DND-41 (cell line): ENCODE measurements at places on chromosomes 3 and 15.

GRCh38 chr3:137163241-137163871 lies 205.6 kb downstream of the IL20RB start:
- no peak for DNase-seq

GRCh38 chr3:187713504-187713903 lies 11.1 kb upstream of the RTP2 start:
- DNase-seq, result peak; percentile 33

DNA sequence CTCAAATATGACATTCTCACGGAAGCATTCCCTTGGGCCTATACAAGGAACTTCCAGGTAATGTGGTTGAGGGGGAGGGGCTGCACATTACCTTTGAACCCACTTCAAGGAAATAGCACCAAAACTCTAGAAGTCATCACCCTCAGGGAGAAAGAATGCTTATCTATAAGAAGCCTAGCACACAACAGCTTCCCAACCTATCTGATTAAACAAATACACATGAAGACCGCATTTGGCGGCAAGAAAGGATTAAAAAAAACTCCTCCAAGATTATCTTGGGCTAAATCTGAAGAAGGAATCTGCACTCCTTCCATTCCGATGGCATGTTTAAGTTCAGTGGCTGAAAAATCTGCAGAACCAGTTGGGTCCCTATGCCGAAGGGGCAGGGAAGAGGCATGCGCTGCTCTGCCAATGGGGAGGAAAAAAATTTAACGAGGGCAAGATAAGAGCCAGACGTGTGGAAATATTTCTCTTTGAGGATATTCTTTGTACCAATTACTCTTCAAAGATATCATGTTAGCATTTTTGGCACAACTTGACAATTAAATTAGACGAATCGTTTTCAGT lies 82.0 kb upstream of the WNT5A start:
- DNase-seq, result no peak

- DNase-seq, result no peak
Observed at GRCh38 chr3:88807491-88808105, 299.8 kb upstream of the EPHA3 start.

DNA sequence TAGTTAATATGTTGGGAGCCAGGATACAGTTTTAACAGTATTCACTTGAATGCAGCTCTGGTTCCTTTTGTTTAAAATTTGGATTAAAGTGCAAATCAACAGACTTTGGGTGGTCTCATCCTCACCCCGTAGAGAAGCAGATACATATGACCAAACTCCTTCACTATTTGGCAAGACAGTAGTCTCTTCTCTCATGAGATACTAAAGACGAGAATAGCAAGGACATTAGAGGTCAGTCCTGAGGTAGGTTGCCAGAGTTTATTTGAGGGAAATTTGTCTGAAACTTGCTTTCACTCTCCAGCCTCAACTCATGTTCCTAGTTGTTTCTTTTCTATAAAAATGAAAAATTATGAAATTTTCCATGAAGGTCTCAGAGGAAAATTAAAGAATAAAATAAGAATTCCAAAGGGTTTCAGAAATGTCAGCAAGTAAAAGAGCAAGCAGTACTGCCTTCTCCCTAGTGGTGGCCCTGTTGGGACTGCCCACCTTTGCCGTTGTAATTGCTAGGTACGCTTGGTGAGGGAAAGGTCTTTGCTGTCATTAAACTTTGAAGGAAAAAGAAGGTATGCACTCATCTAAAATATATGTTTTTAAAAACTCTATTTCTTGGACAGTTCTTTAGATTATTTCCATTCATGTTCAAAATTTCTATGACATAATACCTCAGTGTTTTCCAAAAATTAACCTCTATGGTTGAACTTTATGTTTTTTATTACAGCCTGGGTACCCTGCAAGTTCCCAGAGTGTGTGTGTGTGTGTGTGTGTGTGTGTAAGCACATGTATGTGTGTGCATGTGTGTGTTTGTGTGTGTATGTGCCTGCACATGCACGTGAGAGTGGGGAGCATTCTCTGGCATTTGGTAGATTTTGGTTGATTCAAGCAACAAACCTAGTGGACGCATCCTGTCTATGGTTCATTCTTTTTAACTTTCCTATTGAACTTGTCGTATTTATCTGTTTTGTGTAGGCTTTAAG lies 111.4 kb downstream of the CMSS1 start:
- no peak for DNase-seq

DNA sequence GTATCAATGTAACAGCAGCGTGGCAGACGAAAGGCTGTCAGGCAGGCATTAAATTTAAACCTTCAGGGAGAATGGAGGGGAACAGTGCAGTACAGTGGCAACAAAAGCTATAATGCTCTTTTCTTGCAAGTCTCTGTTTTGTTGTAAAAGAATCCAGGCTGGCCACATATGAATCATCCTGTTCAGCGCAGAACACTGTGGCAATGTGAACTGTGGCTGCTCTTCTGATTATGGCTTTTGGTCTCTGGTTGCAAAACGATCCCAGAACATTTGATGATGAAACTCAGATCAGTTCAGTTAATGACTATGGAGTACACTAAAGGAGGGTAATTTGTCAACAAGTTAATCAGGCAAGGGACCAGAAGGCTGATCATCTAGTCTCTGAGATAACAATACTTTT lies 219.7 kb upstream of the SGO1 start:
- no peak for DNase-seq

DNA sequence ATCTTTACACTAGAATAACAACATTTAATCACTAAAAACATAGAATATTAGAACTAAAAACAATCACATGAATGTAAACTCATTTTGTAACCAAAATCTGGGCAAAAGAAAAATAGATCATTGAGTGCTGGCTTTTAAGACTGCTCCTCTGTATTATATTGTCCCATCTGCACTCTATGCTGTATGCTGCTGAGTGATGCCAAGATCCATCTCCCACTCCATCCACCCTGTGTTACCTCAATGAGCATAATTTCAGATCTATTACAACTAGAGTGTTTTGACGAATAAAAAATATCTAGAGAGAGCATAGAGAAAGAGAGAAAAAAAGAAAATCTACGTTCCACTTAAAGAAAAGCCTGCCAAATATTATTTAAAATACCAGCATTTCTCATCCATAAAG lies 1060.4 kb downstream of the ZPLD1 start:
- no peak for DNase-seq

GRCh38 chr15:51227940-51228732 lies 110.3 kb downstream of the CYP19A1 start:
- peak; percentile 26 for DNase-seq

- DNase-seq, result peak; percentile 0
Observed at GRCh38 chr3:48404440-48405342, 25.2 kb downstream of the PLXNB1 start.

- DNase-seq, result no peak
Observed at GRCh38 chr3:65153850-65154512, 466.2 kb upstream of the ADAMTS9 start.

DNA sequence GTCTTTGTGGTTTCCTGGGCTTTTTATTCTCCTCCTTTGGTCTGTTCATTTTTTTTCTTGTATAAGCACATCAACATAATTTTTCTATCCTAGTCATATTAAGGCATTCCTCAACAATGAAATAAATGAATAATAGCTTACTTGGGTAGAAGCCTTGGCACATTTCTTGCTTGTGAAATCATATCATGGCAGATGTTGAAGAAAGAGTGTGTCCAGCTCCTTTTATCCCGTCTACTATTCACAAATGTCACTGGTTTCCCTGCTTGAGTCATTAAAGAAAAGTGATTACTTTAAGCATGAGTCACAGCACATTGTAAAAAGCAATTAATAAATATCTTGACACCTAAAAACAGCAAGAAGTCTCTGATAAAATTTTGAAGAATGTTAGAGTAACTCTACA lies 42.1 kb downstream of the MINAR1 start:
- DNase-seq, result no peak

GRCh38 chr15:51156957-51157356 lies 62.3 kb upstream of the TNFAIP8L3 start:
- no peak for DNase-seq

DNA sequence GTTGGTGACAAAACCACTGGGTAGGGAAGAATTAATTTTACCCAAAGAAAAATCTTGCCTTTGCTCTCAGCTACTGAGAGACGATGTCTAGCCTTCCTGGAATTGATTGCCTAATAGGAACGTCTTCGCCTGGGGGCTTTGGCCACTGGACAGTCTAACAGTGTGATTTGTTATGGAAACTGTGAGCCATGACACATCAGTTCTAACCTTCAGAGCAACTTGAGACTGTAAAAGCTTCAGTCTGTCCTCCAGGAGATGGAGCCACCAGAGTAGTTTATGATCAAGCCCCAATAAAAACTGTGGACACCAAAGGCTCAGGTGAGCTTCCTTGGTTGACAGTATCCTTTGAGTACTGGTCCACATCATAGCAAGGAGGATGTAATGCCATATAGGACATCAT lies 235.8 kb upstream of the TMCO5A start:
- no peak for DNase-seq

- DNase-seq, result no peak
Observed at GRCh38 chr3:171231361-171231760, 204.8 kb upstream of the SLC2A2 start.

DNA sequence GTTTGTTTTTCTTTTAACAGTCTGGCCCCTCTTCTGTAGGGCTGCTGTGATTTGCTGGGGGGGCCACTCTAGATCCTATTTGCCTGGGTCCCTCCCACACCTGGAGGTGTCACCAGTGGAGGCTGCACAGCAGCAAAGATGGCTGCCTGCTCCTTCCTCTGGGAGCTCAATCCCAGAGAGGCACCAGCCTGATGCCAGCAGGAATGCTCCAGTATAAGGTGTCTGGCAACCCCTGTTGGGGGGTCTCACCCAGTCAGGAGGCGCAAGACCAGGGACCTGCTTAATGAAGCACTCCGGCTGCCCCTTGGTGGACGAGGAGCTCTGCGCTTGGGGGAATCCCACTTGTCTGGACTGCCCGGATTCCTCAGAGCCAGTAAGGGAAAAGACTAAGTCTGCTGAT lies 118.3 kb downstream of the GAP43 start:
- DNase-seq, result no peak

GRCh38 chr3:126398423-126399350 lies 4.0 kb downstream of the CFAP100 start:
- no peak for DNase-seq

- DNase-seq, result no peak
Observed at GRCh38 chr15:29003191-29003839, 117.5 kb downstream of the APBA2 start.

DNA sequence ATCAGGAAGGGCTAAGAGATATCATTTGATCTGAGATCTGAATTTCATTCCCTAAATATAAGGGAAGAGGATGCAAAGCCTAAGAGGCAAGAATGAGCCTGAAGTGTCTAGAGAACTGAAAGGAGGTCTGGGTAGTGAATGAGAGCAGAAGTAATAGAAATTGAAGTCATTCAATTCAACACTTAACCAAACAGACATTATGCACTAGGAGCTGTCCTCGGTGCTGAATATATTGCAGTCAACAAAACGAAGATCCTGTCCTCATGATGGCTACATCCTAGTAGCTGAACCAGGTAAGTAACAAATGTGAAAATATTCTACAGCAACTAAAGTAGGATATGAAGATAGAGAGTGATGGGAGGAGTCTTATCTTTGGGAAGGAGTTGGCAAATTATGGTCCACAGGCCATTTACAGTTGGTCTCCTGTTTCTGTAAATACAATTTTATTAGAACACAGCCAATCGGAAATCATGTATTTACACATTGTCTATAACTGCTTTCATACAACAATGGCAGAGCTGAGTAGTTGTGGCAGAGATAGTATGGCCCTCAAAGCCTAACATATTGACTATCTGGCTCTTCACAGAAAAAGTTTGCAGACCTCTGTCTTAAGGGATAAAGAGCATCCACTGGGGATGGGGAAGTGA lies 192.9 kb upstream of the CADPS start:
- peak; percentile 55 for DNase-seq

- no peak for DNase-seq
Observed at GRCh38 chr3:10320320-10320677, 613 bp downstream of the SEC13 start.

- DNase-seq, result no peak
Observed at GRCh38 chr3:69998759-69999139, 784 bp upstream of the SAMMSON start.

DNA sequence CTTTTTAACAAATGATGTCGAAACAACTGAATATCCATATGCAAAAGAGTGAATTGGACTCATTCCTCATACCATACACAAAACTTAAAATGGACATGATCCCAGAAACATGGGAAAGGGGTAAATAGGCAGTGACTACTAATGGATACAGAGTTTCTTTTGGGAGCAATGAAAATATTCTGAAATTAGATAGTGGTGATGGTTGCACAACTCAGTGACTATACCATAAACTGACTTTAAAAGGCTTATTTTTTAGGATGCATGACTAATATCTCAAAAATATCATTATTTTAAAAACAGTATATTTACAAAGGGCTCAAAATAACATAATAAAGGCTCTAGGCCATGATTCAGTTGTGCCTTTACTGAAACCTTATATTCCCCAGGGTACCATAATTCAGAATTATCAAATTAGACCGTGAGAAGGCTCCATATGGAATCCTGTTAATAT lies 16.3 kb upstream of the ATP13A3 start:
- no peak for DNase-seq

- no peak for DNase-seq
Observed at GRCh38 chr3:71305231-71306206, 278.0 kb downstream of the FOXP1 start.

GRCh38 chr3:42961633-42962032 lies 17.5 kb upstream of the GASK1A start:
- DNase-seq, result peak; percentile 30

DNA sequence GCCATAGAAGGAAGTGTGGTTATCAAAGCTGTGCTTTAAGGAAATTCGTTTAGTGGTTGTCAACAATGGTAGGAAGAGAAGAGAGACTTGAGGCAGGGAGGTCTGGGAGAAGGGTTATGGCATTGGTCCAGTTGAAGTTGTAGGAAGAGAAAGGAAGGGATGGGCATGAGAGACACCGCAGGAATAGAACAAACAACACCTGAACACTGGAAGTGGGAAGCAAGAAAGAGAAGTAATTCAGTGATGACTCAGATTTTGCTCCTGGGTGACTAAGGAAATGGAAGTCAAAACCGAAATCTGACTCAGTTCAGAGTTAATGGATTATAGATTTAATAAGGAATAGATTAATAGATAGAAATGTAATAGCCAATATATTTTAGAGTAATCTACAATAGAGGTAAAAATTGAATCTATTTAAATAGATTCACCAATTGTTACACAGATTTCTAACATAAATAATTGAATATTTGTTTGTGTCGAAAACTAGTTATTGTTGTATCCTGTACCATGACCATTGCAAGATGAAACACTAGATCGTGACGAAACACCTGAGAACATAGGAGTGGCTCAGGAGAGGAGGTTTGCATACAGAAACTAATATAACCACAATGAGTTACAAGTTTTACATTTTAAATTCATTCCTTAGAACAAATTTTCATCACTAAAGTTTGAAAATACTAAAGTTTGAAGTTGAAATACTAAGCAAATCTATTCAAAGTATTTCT lies 36.0 kb downstream of the THBS1 start:
- DNase-seq, result no peak

GRCh38 chr3:65607101-65607500 lies 431.6 kb downstream of the MAGI1 start:
- DNase-seq, result no peak
